ENCODE measurements at places on chromosomes 13 and 19. TPM values are rescaled to one million over a fixed set of nuclear protein-coding genes. Genes with fewer than 3 reads are reported as not detected.

ZNF836 gene
- 6.3 TPM for total RNA-seq

RFPL4A gene
- total RNA-seq: not detected

SYCN gene
- not detected for total RNA-seq

LATS2 gene
- total RNA-seq: 10.6 TPM

GPR183 gene
- total RNA-seq: not detected

KRTDAP gene
- total RNA-seq: 3.1 TPM

ZNF546 gene
- total RNA-seq: 1.5 TPM

KCNK6 gene
- total RNA-seq: 19.8 TPM

GSX1 gene
- total RNA-seq: not detected

MYCBP2 gene
- 65.2 TPM for total RNA-seq

POSTN gene
- 1.3 TPM for total RNA-seq

SPIB gene
- total RNA-seq: not detected

SLC1A6 gene
- not detected for total RNA-seq

DACH1 gene
- not detected for total RNA-seq

PTGIR gene
- not detected for total RNA-seq

CEACAM1 gene
- 1.2 TPM for total RNA-seq

DMPK gene
- total RNA-seq: 9.6 TPM

KIR2DL3 gene
- total RNA-seq: not detected

USHBP1 gene
- under 0.01 TPM for total RNA-seq

IGFL2 gene
- 0.48 TPM for total RNA-seq

ZNF442 gene
- 2.1 TPM for total RNA-seq

PRRG2 gene
- 7.2 TPM for total RNA-seq

PCDH8 gene
- total RNA-seq: not detected

FUT2 gene
- 6.0 TPM for total RNA-seq

NLRP9 gene
- total RNA-seq: not detected

ACP7 gene
- 0.43 TPM for total RNA-seq

TBC1D17 gene
- total RNA-seq: 3.9 TPM

NLRP13 gene
- total RNA-seq: not detected

GNA15 gene
- total RNA-seq: 207 TPM

DIRAS1 gene
- total RNA-seq: under 0.01 TPM

SELENOV gene
- not detected for total RNA-seq

Data from tracheal epithelial cell (primary cell).